COLO829 (cell line): ENCODE measurements at places on chromosomes 12 and 14.
A peak's percentile ranks its signal among the peaks of the same experiment; 100 is the strongest.

GRCh38 chr14:40197344-40197743, 765.1 kb upstream of the FBXO33 start:
- no peak for DNase-seq

DNA sequence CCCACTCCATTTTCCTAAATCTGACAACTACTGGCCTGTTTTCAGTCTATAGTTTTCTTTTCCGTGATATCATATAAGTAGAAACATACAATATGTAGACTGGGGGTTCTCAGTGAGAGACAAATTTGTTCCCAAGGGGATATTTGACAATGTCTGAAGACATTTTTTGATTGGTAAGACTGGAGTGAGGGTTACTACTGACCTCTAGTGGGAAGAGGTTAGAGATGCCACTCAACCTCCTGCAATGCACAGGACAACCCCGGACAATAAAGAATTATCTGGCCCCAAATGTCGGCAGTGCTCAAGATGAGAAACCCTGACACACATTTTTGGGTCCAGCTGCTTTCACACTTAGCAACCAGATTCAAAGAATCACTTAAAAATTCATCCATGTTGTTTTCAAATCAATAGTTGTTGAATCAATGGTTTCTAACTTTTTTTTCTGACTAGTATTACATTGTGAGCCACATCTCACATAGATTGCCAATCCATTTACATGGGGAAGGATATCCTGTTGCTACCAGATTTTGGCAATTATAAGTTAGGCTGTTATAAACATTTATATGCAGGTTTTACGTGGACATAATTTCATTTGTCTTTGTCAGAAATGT, 307.1 kb downstream of the RPL10L start:
- DNase-seq: peak; percentile 7

DNA sequence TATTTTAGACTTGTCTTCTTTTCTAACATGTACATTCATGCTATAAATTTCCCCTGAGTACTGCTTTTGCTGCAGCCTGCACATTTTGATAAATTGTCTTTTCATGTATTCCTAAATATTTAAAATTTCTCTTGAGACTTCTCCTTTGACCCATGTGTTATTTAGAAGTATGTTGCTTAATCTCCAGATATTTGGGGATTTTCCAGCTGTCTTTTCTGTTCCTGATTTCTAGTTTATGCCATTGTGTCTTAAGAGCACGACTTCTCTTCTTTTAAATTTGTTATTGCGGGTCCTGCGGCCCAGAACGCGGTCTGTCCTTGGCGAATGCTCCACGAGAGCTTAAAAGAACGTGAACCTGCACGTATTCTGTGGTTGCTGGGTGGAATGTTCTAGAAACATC, 136.4 kb downstream of the KIF26A start:
- no peak for DNase-seq

DNA sequence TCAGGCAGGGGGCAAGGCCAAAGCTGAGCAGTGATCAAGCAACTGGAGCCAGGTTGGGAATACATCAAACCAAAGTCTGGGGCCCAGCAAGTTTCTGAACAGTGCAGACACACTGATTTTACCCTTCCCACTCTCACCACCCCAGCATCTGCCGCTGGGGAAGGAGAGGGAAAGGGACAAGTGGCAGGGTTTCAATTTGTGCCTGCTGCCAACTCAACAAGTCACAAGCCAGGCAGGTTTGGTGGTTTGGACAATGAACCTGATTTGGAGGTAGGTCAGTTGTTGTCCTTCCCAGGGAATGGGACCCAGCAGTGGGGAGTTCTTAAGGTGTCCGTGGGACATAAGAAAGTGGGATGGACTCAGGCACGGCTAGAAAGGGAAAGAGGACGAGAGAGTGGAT, 151.9 kb upstream of the NOS1 start:
- DNase-seq: no peak

GRCh38 chr12:123748661-123749060, 13.4 kb upstream of the DNAH10 start:
- DNase-seq: peak; percentile 68

DNA sequence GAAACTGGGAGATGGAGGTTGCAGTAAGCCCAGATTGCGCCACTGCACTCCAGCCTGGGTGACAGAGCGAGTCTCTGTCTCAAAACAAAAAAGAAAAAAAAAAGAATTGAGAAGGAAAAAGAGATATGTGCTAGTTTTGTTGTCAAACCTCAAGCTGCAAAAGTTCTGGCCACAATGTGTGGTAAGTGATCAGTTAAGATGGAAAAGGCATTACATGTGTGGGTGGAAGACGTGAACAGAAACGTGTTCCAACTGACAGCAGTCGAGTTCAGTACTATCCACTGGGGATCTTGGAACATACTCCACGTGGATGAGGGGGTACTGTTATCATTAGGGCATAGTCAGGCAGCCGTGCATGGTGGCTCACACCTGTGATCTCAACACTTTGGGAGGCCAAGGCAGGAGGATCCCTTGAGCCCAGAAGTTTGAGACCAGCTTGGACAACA, 17.3 kb downstream of the GPR68 start:
- DNase-seq: no peak

GRCh38 chr12:18990856-18991255, 138.7 kb upstream of the PLEKHA5 start:
- no peak for DNase-seq

- DNase-seq: no peak
These were observed 4.0 kb downstream of the BTG1 start for GRCh38 chr12:92141591-92142121.

DNA sequence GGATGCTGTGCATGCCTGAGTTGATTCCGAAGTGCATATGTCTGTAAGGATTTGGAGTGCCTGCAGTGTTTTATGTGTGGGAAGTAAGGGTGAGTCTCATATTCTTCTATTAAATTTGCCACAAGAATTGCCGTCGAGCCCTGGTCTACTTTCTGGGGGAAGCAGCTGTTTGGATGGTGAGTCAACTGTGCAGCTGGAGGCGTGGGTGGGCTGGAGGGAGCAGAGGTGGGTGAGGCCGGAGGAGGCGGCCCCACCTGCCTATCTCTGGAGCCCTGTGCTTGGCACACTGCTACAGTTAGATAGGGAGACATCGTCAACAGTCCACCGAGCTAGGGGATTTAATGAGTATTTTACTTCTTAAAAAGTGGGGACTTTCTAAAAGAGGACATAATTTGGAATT, 9.7 kb downstream of the GLRX5 start:
- no peak for DNase-seq

- DNase-seq: no peak
These were observed 177.6 kb downstream of the C12orf75 start for GRCh38 chr12:105508096-105508495.

DNA sequence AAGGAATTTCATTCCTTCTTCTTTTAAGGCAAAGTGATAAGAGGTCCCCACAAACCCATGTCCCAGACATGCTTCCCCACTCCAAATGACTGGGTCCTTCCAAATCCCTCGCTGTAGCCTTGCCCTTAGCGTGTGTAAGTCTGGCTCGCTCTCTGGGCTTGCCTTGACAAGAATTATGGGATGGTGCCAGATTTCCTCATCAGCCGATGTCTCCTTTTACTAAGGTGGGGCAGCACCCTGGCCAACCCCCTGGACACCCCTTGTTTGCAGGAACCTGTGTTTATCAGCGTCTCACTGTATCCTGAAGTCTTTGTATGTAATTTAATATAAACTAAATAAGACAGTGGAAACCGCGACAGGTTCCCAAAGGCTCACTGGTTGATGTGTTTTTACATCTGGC, 493.3 kb downstream of the EGLN3 start:
- DNase-seq: no peak

DNA sequence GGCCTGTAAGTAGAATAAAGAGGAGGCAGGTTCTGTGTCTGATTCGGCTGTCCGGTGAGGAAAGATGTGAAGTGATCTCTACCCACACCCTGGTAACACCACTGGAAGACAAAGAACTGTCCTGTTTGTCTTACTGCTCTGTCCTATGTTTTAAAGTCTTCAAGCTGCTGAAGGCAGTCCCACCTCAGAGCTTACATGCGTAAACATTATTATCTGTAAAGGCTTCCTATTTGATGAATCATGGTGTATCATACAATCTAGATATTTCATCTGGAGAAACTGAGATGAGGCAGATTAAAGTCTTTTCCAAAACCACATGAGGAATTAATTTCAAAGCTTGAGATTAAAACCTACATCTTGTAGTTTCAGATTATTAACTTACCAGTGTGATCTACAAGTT, 427.6 kb downstream of the ZFP36L1 start:
- no peak for DNase-seq

DNA sequence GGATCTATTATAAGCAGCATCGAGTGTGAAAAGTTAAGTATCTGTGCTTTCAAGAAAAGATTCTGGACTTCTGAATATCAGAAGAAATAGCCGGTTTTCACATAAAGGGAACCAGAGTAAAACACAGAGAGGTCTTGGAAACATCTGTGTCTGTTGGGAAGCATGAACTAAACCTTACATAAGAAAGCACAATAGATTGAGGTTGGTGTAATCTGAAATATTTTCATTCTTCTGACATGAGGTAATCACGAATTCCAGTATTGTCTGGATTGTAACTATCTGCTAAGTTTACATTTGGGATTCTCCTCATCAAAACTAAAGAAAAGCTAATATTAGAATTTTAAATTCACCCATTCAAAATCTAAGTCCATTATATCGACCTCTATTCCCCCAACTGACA, 161.3 kb downstream of the CPNE8 start:
- no peak for DNase-seq

DNA sequence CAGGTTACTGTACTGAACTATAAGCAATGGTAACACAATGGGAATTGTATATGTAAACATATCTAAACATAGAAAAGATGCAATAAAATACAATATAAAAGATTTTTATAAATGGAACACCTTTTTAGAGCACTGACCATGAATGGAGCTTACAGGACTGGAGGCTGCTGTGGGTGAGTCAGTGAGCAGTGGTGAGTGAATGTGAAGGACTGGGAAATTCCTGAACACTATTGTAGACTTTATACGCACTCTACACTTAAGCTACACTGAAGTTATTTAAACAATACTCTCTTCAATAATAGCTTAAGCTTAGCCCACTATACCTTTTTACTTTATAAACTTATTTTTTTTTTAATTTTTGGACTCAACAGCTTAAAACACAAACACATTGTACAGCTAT, 313.5 kb downstream of the KCNC2 start:
- no peak for DNase-seq

DNA sequence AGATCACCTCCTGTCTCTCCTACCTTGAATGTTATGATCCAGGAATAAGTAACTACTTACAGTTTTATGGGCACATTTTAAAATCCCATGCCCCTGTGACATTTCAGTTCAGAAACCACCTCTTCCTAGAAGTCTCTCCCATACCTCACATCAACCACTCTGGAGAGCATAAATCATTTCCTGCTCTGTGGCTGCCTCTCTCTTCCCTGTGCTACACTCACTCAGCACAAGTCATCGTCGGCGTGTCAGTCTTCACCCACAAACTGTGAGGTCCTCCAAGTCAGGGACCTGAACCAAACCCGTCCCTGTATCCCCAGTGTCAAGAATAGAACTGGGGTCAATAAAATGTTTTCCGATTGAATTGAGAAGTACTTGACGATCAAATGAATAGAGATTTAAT, 863.3 kb downstream of the BCL11B start:
- no peak for DNase-seq

DNA sequence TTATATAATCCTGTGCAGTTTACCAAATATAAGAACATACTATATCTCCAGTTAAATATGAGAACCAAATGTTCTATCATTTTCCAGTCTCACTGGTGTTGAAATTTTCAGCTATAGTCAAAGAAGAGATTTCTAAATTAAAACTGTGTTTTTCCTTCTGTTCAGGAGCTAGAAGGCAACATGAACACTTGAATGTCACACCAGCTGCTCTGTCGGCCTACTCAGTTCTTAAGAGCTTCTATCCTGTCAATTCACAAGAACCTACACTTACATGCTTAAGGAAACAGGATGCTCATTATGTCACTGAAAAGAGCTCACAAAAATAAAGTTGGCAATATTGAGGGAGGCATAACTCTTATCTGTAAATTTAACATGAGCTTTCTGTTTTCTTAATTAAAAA, 43.1 kb downstream of the ATP2B1 start:
- DNase-seq: no peak

GRCh38 chr12:68081561-68081960, 78.0 kb downstream of the IFNG start:
- no peak for DNase-seq

GRCh38 chr14:61588419-61588901, 106.9 kb upstream of the HIF1A start:
- DNase-seq: no peak

DNA sequence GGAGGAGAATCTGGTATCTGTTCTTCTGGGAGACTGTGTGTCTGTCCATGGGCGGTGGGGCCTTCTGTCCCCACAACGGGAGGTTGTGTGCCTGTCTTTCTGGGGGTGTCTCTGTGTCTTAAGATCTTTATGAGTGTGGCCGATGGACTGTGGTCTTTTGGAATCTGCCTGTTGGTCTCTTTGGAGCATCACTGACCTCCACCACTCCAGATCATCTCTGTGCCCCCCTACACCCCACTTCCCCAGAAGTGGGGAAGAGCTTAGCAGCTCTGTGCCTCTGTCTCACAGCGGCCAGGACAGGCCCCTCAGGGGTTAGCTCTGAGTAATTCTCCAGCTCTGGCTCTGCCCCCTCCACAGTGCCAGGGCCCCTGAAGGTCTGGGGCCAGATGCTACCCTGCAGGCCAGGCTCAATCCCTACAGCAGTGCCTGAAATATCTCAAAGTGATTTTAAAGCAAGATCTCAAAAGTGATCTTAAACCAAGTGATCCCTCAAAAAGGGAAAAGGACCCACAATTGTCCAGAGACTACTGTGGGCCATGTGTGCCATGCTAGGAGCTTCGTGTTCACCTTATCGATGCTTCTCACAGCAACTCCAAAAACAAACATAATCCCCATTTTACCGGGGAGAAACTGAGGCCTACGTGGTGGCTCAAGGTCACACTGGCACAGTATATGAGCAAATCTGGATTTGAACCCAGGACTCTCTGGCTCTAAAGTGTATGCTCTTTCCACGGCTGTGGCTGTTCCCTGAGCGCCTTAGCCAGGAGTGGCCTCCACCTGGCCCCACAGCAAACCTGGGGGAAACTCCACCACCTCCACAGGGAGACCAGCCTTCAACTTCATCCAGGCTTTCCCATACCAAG, 26.0 kb upstream of the KRT78 start:
- no peak for DNase-seq

- no peak for DNase-seq
These were observed 27.6 kb downstream of the PMCH start for GRCh38 chr12:102169922-102170621.

GRCh38 chr12:121499929-121500793, 80.7 kb downstream of the KDM2B start:
- peak; percentile 83 for DNase-seq

GRCh38 chr14:98819867-98820206, 452.2 kb downstream of the BCL11B start:
- DNase-seq: no peak

- peak; percentile 66 for DNase-seq
These were observed 82.4 kb downstream of the ARF6 start for GRCh38 chr14:49975276-49975675.

DNA sequence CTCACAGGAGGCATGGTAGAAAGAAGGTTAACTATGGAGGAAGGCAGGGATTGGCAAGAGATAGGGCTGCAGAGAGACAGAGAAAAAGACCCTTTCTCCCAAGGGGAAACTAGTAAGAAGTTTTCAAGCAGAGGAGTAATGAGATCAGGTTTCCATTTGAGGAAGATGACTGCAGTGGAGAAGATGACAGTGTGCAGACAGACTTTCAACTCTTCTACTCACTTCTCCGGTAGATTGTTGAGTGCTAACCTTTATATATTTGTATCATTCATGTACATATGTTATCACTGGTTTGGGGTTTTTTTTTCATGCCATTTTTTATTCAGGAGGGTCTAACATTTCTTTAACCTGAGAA, 5.9 kb upstream of the B3GNT4 start:
- no peak for DNase-seq

- DNase-seq: peak; percentile 9
These were observed 350.8 kb upstream of the STXBP6 start for GRCh38 chr14:25400607-25401206.
